Stimulated activated naive CD8-positive, alpha-beta T cell treated with anti-CD3 and anti-CD28 coated beads, Interleukin-15, Interleukin-2, amounts not matched to agents 100 U/mL and 50 U/mL, for 24 hours (primary cell): ENCODE measurements at places on chromosomes 3 and 15.

- DNase-seq: no peak
These were observed 22.8 kb upstream of the MAP4 start for GRCh38 chr3:48038971-48039481.

- no peak for DNase-seq
These were observed 227.6 kb downstream of the CLSTN2 start for GRCh38 chr3:140162551-140162950.

- peak; percentile 12 for DNase-seq
These were observed 636 bp upstream of the EIF1B start for GRCh38 chr3:40308725-40309417.

DNA sequence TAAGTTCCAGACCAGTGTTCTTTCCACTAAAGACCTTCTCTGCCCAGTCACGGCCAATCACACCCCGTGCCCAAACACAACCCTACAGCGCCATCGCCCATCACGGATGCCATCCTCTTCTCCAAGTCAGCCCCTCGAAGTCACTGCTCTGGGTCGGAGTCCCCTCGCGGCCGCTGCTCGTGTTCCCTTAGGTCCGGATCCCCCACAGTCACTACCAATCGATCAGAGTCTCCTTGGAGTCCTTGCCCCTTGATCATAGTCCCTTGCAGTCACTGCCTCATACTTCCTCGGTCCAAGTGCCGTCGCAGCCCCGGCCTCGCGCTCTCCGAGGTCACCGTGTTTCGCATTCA is 461 bp downstream of the PCYT1A start:
- peak; percentile 51 for DNase-seq

- peak; percentile 16 for DNase-seq
These were observed at the start of gene CHRNA7 for GRCh38 chr15:32029862-32030781. Gene CHRNA7, plus strand, starts transcription at chr15:32030515. Its CDS starts 80 bp downstream, at chr15:32030595.

GRCh38 chr3:57972531-57973111 is 35.6 kb upstream of the FLNB start:
- DNase-seq: no peak

DNA sequence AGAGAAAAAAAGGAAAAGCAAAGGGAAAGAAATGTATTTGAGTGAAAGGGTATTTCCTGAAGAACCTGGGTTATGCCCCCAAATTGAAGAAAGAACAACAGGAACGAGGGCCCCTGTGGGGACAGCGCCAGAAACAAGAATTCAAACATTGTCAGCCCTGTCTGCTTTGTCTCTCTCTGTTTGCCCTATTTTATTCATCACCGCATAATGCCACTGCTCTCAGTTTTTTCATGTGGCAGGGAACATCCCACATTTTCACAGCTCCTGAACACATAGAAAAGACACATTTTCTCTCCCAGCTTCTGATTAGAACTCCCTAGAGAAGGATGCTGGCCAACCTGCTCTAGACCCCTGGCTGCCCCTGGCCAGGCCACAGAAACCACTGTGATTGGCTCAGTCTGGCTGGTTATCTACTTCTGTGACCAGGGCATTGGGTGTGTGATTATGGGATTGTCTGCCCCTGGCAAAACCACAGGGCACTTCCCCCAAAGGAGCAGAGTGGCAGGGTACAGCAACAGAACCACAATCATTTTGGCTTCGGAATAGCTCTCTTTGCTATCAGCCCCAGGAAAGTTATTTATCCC is 31.3 kb upstream of the CCDC54 start:
- no peak for DNase-seq

DNA sequence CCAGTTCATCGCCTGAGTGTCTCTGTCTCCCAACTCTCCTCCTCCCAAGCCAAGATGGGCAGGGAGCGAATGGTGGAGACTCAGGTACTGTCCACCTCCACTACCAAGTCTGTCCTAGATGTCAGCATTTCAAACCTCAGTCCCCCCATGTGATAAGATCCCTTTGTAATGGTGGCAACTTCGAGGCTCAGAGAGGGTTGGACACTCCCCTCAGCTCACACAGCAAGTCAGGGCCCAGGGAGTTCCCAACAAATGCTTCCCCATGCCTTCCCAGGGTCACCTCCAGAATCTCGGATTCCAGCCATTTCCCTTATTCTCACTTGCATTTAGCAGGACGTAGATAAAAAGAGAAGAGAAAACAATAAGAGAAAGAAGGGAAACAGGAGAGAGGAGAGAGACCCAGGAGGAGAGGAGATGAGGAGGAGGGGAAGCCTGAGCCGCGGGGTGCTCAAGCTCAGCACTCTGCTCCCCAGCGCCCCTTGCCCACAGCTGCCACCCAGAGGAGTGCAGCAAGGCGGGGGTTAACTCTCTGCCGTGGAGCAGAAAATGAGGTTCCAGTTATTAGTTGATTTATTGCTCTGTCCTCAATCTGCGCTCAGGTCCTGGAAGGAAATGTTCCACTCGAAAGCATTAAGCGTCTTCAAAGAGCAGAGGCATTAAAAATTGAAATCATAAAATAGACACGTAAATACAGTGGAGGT is 84.1 kb upstream of the LINGO1 start:
- no peak for DNase-seq

- DNase-seq: no peak
These were observed 143.9 kb upstream of the LIPC start for GRCh38 chr15:58287891-58288290.

DNA sequence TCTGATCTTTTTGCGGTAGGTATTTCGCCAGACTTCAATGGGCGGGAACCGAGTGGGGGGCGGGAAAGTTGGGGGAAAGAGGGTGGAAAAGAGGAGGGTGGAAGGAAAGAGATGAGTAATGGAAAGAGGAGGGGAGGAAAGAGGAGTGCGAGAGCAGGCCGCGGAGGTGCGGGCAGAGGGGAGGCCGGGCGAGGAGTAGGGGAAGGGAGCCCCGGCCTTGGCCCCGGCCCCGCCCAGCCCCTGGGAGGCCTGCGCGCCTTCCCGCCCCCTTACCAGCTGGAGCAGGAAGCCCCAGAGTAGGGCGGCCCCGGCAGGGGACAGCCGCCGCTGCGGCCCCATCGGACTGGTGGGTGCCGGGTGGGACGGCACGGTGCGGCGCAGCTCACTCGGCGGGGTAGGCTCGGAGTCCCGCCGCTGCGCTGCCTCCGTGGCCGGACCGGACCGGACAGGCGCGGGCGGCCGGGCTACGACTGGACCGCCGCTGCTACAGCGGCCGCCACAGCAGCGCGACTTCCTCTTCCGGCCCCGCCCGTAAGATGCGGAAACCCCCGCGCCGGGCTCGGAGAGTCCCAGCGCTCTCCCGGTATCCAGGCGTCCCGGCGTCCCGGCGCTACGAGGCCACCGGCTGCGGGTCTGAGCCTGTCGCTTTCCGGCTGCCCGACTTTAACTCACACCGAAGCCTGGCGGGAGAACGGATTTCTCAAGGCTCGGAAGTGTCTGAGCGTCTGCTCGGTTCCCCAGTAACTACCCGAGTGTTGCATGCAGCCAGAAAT is at the start of gene SPPL2A:
SPPL2A (minus strand) TSS at position 512 of the 773 bp plus-strand sequence; CDS start at position 339, 173 bp downstream.
- DNase-seq: peak; percentile 93

DNA sequence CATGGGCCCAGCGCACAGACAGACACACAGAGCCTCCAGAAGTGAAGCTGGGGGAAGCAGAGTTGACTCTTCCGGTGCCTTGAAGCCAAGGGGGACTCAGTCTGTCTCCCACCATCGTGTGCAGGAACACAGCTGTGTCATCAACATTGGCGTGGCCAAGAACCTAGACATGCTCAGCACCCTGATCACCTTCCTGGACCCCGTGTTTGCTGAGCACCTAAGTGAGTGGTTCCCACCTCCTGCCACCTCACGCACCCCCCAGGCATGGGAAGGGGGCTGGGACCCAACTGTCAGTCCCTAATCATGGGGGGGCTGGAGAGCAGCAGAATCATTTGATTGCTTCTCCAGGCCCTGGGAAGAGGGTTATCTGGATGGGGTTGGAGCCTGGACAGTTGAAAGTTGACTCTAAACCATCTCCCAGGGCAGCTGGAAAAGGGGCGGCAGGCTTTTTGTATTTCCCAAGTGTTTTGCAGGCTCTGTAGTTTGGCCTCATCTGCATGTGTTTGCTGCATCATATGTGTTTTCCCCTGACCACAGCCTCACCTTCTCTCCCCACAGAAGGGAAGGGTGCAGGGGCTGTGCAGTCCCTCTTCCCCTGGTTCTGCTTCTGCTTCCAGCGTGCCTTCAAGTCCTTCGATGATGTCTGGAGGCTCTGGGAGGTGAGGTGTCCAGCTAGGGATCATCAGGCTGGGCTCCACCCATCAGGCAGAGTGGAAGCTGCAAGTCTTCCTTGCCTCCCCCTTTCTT is 12.8 kb downstream of the TBC1D21 start:
- DNase-seq: no peak

GRCh38 chr3:45092132-45093031 is 53.8 kb downstream of the CDCP1 start:
- DNase-seq: no peak

DNA sequence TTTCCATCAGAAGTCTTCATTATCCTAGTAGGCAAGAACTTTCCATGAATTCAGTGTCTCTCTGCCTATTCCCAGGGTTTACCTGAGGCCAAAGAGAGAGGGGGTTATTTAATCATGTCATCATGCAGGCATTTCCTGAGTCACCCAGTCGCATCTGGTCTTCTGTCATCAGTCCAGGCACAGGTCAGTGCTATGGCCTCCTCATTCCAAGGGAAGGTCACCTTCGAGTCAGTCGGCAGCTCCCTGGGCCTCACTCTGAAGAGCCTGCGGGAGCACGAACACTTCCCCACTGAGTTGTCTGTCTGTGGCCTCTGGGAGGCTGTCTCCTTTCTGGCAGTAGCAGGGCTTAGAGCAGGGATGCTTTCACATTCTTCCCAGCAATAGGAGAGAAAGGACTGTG is 26.2 kb upstream of the LRTM1 start:
- no peak for DNase-seq

DNA sequence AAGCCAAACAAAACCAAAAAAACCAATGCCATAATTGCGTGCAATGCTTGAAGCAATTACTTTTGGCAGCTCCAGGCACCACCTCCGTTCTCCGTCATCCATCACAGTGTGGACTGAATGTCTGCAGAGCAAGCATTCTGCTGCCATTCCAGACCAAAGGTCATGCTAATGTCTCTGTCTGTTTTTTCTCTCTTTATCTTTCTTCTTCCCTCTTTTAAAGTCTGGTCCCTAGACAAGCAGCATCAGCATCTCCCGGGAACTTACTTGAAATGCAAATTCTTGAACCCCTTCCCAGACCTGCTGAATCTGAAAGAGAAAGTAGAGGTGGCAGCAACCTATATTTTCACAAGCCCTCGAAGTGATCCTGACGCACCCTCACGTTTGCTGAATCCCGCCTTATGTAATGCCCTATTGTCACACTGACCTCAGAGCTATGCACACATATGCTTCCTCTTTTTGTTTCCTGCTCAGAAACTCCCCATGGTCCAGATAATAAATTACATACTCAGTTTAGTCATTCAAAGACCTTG is 297.3 kb upstream of the PROK2 start:
- DNase-seq: no peak

DNA sequence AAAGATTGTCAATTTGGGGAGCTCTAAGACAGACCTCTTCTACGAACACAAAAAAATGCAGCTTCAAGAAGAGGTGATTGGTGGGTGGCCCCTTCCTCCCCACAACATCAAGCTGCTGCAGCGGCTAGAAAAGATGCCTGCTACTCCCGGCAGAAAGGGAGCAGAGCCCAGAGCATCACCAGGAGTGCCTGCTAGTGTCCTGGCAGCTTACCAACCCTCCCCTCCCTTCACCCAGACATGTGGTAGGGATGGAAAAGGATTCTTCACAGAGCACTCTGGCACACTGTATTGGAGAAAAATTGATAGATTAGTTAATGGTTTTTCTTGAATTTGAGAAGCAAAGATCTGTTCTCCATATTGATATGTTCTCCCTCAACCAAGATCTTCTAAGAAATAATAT is 10.8 kb downstream of the IP6K1 start:
- no peak for DNase-seq

GRCh38 chr3:23807424-23808015 is 1.8 kb downstream of the UBE2E1 start:
- no peak for DNase-seq

DNA sequence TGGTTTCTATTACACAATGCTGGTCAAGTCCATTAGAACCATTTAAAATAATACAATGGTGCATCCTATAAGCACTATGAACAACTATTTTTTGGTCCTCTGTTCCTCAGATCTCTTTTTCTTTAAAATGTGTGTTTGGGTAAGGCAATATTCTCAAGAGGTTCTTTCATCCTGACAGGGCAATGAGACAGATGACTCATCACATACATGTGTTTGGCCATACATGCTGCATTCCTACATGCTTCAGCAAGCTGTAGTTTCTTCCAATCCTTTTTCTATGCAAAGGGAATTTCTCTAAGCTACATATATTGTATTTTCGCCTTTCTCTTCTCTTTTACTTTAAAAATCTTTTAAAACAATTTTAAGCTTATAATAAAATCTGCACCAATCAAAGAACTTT is 52.7 kb downstream of the OTOL1 start:
- no peak for DNase-seq

DNA sequence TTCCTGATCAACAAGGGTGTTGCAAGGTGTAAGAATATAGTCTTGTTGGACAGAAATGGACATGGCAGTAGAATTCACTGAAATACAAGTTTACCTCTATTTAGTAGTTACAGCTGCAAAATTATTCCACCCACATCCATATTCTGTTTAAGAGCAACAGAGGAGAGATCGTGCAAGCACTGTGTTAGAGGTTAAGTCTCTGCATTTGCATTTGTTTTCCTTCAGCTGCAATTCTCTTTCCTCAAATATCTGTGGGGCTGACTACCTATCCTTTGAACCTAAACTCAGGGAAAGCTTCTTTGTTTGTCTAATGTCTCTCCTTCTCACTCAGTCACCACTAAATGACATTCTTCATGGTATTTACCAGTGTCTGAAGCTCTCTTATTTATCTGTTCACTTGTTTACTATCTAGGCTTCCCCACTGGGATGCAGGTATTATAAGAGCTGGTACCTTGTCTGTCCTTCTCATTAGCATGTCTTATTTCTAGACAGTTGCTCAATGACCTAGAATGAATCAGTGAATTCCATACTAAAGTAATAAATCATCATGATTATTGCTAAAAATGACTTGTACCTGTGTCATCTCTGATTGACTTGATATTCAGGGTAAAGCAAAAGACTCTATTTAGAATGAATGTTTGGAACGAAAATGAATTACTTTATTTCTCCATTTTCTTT is 175.3 kb upstream of the FEZF2 start:
- DNase-seq: no peak

DNA sequence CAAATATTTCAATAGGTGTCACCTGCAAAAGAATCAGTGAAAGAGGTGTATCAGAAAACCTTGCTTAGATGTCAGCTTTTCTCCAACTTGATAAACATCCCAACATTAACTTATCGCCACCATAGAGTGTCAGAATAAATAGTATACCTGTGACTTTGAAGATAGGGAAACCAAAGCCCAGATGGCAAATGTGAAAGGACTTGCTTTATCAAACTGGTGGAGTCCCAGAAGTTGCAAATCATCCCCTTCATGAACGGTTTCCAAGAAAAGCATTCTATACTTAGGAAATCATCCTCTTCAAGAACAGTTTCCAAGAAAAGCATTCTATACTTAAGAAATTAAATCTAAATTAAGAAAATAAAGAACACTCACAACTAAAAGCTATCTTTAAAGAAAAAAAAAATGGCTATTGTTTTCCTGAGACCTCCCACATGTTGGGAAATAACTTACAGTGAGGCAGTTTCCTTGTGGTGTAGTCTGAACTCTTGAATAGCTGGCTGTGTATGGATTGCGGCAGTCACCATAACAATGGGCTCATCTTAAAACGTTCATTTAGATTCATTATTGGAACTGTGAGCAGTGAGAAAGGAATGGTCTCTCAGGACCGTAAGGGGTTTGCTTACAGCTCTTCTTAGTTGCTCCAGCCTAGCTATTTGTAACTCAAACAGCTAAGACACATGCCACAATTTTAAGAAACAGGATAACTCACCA is 56.5 kb downstream of the GHSR start:
- no peak for DNase-seq

GRCh38 chr3:122912772-122913538 is 114.6 kb downstream of the SEMA5B start:
- DNase-seq: no peak

GRCh38 chr3:192482809-192483208 is 244.5 kb downstream of the FGF12 start:
- no peak for DNase-seq
